Fibroblast of skin of left biceps (primary cell): ENCODE measurements at places on chromosomes 3 and 15.

DNA sequence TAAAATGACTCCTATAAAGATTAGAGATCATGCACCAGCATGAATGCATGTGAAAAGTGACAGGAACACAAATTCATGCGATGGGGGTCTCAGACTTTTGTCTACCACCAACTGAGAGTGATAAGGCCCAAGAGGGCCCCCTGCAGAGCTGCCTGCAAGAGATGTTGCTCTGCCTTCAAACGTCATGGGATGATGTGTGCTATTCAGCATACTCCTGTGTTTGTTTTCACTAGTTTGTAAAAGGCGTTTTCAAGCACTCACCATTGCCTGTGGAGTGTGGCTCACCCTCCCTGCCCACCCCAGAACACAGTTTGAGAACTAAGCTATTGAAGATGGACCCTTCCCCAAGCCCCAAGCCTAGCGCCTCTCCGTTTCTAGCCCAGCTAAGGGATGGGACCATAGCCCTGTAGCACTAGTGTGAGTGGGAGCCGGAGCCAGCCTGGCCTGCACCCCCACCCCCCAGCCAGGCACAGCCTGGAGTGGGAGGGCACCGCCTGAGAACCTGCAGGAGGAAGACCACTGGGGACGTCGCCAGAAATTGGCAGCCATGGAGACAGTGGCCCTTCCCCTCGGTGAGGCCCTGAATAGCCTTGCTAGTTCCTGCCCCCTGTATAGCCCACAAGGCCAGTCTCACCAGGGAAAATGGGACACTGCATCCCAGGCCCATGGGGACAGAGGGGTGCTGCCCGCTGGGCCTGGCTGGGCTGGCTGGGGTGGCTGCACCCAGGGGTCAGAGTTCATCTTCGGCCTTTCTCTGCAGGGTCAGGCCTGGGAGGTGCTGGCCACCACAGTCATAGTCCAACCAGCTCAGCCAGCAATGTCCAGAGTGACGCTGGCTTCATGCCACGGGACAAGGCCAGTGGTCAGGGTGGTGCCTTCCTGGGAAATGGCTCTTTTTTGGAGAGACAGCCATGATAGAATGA lies 22.6 kb upstream of the KLF13 start:
- no peak for DNase-seq

GRCh38 chr15:40048211-40048792 lies 9.3 kb upstream of the SRP14 start:
- no peak for DNase-seq

- DNase-seq = no peak
Observed at GRCh38 chr3:106275592-106275991, 406.8 kb upstream of the CBLB start.

DNA sequence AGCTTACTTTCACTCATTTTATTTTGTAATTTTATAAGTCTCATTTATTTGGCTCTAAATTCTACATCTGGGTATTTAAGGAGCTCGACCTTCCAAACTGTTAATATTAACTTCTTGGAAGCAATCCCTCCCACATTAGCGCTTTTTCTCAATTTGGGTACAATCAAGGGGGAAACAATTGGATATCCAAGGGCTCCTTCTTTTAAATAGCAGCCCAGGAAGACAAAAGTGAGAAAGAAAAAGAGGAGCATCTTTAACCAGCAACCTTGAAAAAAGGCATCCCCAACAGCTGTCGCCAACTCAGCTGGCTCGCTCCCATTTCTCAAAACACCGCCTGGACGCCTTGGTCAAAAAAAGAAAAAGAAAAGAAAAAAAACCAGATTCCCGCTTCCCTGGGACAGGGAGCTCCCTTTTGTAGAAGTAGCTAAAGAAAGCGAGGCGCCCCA lies 873 bp downstream of the C3orf70 start:
- DNase-seq = no peak

- DNase-seq = no peak
Observed at GRCh38 chr3:2476996-2477395, 378.3 kb downstream of the CNTN4 start.

DNA sequence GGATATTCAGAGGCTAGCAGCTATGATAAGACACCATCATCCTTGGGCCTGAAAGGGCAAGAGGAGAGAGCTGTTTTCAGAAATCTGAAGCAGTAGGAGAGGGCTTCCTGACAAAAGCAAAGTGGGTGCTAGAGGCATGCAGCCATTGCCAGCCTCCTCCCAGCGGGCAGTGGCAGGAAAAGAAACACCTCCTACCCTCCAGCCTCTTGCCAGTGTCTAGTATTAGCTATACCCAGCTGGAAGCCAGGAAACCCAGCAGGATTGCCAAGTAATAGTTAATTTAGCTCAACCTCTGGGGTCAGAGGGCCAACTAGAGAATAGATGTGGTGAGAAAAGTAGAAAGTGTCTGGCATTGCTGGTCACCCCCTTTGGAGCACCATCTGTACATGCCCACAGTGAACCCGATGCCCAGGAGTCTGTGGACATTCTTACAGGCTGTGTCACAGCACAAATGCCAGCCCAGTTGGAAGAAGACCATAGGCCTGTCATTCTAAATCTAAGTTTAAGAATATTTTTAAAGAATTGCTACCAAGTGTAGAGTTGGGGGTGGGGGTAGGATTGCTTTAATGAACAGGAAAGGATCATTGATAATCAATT lies 85.3 kb downstream of the HCN4 start:
- no peak for DNase-seq

DNA sequence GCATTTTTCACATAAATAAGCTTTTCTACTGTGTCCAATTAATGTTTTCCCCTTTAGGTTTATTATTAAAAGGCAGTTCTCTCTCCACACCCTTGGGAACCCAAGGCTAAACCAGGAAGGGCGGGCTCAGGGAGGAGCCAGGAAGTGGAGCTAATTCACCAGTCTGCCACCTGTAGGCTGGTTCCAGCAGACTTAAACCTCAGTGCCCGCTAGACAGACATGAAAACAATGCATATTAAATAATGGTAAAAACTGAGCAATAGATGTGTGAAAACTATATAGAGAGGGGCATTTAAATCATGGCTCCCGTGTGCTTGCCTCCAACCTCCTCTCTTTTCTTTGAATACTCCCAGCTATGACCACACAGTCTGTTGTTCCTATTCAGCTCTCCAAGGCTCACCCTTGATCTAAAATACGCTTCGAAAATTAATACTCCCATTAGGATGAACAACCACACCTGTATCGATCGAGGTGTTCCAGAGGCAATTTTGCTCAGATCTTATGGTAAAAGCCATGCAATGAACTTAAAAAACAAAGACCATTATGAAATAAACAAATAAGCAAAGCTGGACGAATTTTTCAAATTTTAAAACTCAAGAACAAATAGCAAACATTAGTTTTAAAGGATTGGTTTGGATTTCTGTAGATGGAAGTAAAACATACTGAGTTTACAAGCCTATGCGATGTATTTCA lies 253.3 kb downstream of the TJP1 start:
- DNase-seq = no peak

GRCh38 chr3:142852009-142852408 lies 36.9 kb downstream of the PCOLCE2 start:
- no peak for DNase-seq

DNA sequence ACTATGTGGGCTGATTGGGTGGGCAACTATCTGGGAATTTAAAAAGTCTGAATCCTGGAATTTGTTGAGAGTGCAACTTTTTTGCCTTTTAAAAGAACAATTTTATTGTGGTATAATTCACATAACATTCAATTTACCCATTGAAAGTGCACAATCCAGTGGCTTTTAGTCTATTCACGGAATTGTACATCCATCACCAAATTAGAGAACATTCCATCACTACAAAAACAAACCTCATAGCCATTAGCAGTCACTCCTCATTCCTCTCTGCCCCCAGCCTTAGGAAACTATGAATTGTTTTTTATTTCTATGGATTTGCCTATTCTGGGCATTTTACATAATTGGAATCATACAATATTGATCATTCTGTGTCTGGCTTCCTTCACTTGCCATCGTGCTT lies 101.8 kb upstream of the ALDH1A3 start:
- no peak for DNase-seq
